ENCODE measurements at places on chromosomes 1 and 21. TPM values are rescaled to one million over a fixed set of nuclear protein-coding genes. Genes with fewer than 3 reads are reported as not detected.

The KCNT2 gene
- 0.69 TPM for total RNA-seq

The LCE2B gene
- total RNA-seq, result not detected

The PSRC1 gene
- total RNA-seq, result 33.8 TPM

The SEMA6C gene
- 2.0 TPM for total RNA-seq

The CORT gene
- not detected for total RNA-seq

DNA sequence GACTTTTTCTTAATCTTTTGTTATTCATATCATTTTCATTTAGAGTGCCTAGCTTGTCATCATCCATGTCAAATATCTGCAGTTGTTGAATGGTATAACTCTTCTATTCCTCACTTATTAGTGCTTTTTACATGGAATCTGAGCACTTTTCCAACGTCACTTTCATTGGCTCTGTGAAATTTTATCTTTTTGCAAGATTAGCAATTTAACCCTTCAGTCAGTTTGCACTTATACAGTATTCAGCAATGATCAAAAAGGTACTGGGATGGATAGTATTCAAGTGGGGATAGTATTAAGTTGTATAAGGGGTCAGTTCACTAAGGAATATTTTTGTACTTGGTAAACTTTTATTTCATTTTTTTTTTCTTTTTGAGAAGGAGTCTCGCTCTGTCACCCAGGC is 150.0 kb downstream of the RASAL2 start:
- no peak for DNase-seq

DNA sequence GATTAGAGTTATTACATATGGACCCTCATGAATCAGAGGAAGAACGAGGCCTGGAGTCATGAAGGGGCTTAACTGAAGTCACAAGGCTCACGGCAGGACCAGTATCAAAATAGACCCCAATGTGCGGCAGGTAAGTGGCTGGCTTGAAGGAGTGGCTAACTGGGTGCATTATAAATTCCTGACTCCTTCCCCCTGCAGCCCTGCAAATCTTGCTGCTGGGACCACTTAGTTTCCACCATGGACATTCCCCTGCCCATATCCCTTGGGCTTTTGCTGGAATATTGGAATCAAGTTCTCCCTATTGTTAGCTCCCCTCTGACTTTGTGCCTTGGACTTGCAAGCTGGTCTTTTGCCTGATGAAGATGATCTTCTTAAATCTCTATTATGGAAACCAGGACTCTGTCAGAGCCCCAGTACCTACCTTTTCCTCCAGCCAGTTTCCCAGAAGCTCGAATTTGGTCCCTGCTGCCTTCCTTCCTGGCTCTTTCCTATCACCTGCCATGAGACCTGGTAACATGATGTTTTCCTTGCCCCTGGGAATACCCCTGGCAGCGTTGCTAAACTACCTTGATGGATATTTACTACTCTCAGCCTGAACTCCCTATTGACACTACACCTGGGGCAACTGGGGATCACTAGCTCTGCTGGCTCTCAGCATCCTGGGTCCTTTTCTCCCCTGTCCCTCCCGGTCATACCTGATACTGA is 156.0 kb upstream of the JUN start:
- DNase-seq, result no peak

DNA sequence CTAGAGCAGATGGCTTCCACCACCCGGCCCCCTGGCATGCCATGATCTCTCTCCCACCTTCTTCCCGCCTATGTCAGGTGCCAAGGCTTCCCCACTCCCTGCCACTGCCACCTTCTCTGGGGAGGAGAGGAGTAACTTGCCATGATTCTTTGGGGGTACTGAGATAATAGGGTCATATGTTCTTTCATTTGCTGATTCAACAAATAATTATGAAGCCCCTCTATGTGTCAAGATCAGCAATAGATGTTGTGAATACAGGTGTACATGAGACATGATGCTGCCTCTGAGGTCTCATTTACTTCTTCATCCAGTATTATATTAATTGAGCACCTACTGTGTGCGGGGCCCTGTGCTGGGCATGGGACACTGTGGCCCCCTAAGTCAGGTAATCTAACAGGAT is 6.0 kb upstream of the VWA5B1 start:
- DNase-seq, result no peak

GRCh38 chr1:1045129-1045528 is 25.2 kb downstream of the AGRN start:
- no peak for DNase-seq

GRCh38 chr1:244778344-244778743 is 57.1 kb upstream of the COX20 start:
- peak; percentile 95 for DNase-seq

GRCh38 chr1:18597160-18598042 is 33.2 kb upstream of the PAX7 start:
- DNase-seq, result peak; percentile 63

Measured in PC-3 (cell line).